ENCODE measurements at places on chromosomes 5 and 9. TPM values are rescaled to one million over a fixed set of nuclear protein-coding genes. Genes with fewer than 3 reads are reported as not detected.

- DNase-seq, result no peak
Observed at GRCh38 chr5:80707645-80708044, 52.9 kb upstream of the DHFR start.

DNA sequence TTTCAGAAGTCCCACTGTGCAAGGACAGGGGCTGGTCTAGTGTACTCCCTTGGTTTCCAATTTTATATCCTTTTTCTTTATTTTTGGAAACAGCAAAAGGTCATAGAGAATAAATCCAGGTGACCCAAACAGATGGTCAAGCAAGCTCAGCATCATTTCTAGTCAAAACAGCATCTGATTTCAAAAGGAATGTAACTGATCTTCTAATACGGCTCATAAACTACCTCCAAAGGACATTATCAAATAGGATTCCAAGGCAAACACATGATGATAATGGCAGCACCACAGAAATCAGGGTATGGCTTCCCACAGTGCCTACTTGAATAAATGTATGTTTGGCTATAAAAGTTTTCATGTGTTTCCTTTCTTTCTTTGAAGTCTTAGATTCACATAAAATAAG is 57.1 kb downstream of the SUSD1 start:
- no peak for DNase-seq

- no peak for DNase-seq
Observed at GRCh38 chr9:104553261-104553660, 15.7 kb upstream of the OR13C8 start.

DNA sequence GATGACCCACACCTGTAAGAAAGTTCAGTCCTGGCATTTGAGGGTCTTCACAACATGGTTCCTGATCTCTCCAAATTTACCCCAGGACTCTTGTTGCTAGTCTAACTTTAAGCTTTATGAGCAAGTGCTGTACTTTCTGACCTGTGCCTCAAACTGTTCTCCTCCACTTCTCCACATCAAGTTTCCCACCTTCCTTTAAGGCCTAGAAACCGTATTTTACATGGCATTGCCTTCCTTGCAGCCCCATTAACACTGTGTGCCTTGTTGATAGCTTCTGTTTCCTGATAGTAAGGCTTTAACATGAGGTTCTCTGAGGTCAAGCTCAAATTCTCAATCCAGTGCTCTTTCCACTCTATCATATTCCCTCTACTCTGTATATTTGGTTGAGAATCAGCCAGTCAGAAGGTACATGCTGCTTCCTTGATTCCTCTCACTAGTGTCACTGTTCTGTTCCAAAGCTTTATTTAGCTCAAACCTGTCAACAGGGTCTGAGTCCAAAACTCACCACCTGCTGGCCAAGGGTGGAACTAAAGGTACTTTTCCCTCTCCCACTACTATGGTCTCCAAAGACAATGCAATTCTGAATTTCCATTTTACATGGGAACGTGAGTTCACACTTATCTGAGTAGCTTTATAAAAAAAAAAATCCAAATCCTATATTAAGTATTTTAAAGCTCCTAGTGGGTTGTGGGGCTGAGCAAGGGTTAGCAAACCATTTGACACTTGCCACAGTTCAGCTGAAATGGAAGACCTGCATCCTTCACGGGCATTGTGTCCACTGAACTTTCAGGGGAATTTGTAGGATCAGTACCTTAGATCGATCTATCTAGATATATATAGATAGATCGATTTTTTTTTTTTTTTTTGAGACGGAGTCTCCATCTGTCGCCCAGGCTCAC is 21.1 kb downstream of the VCP start:
- DNase-seq, result peak; percentile 30

DNA sequence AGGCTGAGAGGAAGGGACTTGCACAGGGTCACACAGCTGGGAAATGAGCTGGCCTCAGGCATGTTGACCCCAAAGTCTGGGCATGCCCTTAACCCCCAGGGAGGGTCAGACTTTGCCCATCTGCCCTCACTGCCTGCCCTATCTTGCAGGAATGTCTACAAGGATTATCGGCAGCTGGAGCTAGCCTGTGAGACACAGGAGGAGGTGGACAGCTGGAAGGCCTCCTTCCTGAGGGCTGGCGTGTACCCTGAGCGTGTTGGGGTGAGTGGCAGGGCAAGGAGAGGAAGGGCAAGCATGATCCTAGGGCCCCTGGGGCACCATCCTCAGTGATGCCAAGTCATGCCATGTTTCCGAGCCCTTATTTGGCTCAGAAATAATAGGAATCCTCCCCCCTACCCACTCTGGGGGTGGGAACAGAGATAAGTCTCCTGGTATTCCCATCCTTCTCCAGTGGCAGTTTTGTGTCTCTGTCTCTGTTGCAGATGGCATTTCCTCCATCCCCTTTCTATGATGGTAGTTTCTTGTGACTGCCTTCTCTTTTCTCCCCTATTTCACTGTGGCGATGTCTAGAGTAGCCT is 28.5 kb downstream of the GOLGA2 start:
- DNase-seq, result no peak

The CER1 gene
- total RNA-seq, result not detected

The SAXO1 gene
- 1.9 TPM for total RNA-seq

DNA sequence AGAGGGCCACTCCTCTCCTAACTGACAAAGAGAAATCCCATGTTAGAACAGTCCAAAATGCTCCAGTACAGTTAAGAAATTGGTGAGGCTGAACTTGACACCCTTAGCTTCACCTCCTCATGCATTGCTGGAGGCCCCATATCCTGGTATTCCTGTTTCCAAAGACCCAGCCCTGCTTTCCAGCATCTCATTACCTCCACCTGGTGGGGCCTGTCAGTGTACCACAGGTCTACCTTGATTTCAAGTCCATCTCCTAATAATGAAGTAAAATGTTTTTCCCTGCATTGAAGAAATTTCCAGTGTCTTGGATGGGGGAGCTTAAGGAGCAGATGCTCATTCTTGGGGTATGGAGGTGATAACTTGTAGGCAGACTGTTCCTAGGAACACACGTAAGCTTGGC is 70.6 kb upstream of the S1PR3 start:
- DNase-seq, result no peak

DNA sequence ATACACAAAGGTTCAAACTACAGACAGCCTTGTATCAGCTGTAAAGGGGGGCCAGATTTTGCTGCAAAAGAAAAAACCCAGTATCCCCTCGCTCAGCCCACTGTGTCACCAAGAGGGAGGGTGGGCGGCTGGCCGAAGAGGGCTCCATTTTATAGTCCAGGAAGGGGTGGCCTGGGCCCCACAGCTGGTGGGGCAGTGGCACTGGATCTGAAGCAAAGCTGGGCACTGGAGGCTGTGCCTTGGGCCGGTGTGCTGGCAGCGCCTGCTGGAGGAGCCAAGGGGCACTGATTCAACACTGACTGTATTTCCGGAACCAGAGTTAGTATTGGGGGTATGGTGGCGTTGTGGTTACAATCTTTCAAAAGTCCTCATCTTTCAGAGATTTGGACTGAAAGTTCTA is 9.1 kb downstream of the BRD3 start:
- no peak for DNase-seq

DNA sequence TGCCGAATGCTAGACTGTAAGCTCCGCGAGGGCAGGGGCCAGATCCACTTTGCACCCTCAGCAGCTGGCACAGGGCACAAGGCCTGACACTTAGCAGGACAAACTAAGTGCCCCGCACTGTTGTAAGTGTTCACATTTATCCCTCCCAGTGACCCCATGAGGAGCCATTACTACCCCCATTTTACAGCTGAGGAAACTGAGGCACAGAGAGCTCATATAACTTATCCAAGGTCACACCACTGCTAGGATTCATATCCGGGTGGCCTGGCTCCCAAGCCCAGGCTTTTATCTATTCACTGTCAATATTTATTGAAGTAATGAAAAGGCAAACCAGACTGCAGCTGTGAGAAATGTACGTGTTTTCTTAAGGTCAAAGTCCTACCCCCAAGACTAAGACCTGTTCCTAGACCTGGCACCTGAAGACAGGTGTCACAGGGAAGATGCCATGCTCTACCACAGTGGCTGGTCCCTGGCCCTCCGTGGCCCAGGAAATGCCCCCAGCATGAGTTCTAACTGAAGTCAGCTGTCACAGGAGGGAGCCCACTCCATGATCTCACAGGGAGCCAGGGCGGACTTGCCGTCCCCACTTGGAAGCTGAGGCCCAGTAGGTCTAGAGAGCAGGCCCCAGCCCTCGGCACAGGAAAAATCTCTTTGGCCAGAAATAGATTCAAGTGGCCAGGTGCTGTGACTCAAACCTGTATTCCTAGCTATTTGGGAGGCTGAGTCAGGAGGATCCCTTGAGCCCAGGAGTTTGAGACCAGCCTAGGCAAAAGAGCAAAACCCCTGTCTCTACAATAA is 74.7 kb upstream of the IL17B start:
- DNase-seq, result no peak

The TAF7 gene
- total RNA-seq, result 135 TPM

DNA sequence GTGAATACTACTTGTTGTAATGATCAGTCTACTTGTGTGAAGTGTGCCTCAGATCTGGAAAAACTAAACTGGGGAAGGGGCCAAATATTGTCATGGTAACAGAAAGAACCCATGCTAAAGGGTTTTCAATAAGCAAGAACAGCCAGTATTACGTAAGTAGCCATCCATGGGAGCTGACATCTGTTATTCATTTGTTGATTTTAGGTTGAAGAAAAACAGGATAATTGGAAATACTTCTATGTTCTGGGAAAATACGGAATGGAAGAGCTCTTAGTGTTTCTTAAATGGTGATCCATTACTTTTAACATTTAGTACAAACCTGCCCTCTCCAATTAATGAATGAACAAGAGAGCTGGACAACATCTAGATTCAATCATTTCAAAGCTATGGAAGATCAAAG is 485.8 kb downstream of the NTRK2 start:
- DNase-seq, result no peak

Measured in psoas muscle (tissue), 8 donors.